Effector memory CD8-positive, alpha-beta T cell (primary cell): ENCODE measurements at places on chromosomes 5 and 9.

DNA sequence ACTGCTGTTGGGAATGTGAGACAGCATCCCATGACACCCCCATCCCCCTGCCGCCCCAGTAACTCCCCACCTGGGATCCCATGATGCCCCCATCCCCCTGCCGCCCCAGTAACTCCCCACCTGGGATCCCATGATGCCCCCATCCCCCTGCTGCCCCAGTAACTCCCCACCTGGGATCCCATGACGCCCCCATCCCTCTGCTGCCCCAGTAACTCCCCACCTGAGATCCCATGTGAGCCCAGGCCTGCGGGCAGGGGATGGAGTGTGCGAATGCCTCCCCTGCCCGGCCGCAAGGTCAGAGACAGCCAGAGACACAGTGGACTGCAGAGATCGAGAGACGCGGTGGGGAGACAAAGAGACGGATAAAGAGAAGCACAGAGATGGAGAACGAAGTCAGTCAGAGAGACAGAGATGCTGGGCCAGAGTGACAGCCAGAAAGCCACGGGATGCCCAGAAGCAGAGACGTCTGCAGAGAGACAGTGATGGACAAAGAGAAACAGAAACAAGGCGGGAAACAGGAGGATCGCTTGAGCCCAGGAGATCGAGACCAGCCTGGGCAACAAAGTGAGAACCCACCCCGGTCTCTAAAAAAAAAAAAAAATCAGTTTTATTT is 992 bp downstream of the SH2D3C start:
- DNase-seq, result no peak

GRCh38 chr5:179812135-179812825 is 5.6 kb upstream of the MGAT4B start:
- DNase-seq, result no peak

DNA sequence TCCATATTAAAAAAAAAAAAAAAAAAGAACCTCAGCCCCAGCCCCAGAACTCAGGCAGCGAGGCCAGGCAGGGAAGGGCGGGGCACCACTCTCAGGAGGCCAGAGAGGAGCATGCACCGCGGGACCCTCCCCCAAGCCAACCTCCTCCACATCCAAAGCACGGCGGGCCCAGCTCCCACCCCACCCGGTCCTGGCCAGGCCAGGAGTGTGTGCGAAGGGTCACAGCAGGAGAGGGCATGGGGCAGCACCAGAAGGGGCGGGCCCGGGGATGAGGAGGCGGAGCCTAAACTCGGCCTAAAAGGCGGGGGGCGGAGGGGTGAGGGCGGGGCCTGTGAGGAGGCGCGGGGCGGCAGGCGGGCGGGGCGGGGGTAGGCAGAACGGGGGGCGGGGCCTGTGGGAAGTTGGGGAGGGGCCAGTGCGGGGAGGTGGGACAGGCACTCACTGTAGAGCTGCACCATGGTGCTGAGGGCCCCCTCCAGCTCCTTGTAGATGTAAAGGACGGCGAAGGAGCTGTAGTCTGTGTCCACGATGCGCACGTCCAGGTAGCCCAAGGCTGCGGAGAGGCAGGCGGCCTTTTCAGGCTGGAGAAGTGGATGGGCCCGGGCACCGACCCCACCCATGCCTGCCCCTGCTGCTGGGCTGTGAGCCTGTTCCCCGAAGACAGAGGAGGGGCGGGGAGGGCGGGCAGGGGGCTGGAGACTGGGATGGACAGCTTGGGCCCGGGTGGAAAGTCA is 1.2 kb downstream of the LCN15 start:
- DNase-seq, result no peak

- DNase-seq, result no peak
Observed at GRCh38 chr9:113660196-113660595, 196.7 kb downstream of the RGS3 start.

GRCh38 chr5:150085950-150086715 is at the start of gene CSF1R:
Gene CSF1R, minus strand, starts transcription at chr5:150086554. Its CDS starts 127 bp downstream, at chr5:150086427.
- DNase-seq, result no peak

- DNase-seq, result no peak
Observed at GRCh38 chr9:82208741-82209450, 220.3 kb downstream of the SPATA31D1 start.

DNA sequence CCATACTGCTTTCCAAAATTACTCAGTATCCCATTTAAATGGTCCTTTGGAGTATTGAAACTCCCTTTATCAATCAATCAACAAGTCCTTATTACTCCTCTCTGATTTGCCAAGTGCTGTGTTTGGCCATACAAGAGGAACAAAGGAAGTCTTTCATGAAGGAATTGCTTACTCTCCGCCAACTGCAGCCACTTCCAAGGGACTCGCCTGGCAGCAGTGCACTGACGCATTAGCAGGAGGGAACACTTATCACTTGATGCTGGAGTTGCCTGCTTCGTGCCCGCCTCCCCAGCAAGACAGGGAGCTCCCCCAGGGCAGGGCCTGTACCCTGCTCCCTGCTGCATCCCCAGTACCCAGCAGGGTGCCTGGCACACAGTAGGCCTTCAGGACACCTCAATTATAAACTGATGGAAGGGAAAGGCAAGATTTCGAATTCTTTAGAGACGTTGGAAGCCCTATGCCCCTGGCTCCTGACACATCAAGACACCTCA is 97.9 kb downstream of the CRB2 start:
- no peak for DNase-seq

DNA sequence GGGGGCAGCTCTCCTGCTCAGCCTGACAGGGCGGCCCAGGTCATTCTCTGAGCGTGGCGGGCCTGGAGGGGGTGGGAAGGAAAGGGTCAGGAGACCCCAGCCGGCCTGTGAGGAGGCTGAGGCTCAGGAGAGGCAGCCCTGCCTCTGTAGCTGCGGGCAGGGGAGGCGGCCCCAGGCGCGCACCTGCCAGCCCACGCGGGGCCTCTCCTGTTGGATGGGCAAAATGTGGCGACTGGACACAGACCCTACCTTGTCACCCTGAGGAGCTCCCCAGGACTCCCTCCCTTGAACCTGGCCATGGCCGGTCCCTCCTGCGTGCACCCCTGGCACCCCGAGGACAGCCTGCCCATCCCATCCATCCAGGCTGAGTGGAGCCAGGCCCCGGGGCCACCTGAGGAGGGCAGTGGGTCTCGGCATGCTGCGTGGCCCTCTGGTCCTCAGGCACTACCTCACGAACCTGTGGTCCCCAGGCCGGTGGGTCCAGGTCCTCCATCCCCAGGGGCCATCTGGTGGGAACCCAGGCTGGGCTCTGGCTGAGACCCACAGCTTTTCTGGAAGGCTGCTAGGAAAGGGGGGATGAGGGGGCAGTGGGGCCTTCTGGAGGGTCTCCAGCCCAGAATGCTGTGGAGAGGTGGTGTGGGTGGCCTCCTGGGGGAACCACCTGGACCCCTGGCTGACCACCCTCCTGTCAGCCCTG is 15.1 kb upstream of the NRARP start:
- DNase-seq, result no peak

- DNase-seq, result no peak
Observed at GRCh38 chr9:137317718-137318511, 15.8 kb upstream of the NRARP start.

- no peak for DNase-seq
Observed at GRCh38 chr9:1871626-1872419, 143.3 kb upstream of the SMARCA2 start.

DNA sequence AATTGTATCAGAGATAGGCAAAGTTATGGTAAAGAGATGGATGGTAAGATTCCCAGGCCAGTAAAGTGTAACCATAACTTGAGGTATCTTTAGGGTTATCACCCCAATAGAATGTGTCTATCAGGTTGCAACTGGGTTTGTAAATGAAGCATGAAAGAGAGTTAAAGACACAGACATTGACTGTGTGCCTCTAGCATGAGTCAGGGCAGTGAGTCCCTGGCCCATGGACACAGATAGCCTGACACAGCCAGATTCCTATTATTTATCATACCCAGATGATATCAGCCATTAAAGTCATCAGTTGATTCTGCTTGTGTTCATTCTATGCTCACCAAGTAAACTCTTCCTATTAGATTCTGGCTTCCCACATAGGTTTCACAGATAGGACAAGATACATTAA is 33.5 kb upstream of the SNAPC3 start:
- no peak for DNase-seq

- peak; percentile 49 for DNase-seq
Observed at GRCh38 chr9:33161011-33161588, 6.0 kb downstream of the B4GALT1 start.

- no peak for DNase-seq
Observed at GRCh38 chr9:99294850-99295461, 72.9 kb downstream of the SEC61B start.

DNA sequence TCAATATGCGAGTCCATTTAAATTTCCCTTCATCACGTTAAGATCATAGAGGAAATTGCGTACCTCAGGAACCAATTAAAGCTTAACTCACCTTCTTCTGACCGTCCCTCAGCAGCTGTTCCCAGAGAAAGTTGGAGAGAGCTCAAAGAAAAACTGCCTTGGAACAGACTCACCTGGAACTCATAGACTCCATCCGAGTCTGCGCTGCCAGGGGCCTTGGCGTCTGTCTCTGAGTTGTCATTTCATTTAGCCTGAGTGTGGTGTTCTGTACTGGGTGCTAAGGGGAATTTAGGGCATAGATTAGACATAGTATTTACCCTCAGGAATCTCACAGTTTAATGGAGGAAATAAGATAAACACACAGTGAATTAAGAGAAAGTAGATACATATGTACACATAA is 892.7 kb downstream of the TLE1 start:
- no peak for DNase-seq

- DNase-seq, result no peak
Observed at GRCh38 chr9:95808011-95808410, 67.5 kb upstream of the ERCC6L2 start.

DNA sequence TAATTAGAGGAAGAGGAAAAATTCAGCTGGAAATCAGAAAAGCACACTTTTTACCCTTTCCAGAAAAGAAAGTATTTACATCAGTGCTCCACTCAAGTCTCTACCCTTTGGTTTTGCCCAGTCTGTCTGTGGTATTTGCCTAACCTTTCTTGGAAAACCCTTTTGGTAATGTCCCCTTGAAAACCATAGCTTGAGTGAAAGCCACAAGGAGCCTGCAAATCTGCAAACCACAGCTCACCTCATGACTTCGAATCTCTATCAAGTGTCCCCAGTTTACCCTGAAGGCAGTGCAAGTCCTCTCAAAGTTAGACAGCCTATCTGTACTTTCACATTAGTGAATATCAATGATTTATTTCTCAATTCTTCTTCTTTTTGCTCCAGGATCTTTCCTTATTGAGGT is 162.1 kb upstream of the TSLP start:
- DNase-seq, result no peak

DNA sequence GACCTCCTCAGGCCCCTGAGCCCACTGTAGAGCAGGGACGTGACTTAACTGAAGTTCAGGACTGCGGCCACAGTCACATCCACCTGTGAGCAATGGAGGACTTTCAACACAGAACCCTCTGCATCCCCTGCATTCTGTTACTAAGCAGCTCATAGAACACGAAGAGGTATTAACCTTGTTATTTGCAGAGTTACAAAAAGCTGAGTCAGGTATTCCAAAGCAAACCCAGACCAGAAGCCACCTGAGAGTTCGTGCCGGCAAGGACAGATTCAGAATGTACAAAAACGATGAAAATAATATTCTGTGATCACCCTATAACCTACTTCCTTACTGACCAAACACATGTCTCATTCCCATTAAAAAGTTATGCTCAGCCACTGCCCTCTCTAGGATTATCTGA is 33.0 kb upstream of the PRSS3 start:
- DNase-seq, result no peak

DNA sequence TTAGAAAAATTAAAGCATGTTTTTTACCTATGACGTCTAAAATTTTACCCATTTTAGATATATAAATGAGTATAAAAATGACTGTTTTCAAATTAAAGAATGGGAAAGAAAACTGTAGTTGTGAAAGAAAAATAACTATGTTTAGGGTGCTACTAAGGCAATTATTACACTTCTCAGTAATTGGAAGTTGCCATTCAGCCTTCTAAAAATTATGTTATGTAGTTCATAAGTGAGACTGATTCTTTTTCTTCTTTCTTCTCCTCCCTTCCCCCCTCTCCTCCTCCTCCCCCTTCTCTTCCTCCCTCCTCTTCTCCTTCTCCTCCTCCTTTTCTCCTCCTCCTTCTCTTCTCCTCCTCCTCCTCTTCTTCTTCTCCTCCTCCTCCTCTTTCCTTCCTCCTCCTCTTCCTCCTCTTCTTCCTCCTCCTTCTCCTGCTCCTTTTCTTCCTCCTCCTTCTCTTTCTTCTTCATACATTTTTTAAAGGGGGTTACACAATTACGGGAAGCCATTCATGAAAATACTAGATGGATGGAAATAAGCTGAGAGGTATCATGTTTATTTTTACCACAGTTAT is 223.6 kb downstream of the CETN3 start:
- DNase-seq, result no peak

DNA sequence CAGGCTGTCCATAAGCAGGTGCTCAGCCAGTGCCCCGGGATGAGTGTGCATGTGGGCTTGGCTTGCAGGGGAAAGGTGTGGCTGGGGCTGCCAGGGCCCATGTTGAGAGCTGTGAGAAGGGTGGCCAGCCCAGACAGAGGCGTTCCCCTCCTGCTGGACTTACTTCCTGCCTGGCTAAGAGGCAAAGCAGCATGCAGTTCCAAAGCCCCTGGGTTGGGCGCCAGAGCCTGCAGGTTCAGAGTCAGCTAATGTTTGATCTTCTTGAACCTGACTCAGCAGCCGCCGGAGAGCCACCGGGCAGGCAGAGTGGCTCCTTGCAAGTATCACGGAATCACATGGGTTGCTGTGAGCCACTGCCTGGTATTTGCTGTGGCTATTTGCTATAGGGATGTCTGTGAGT is 168.4 kb upstream of the MAP1B start:
- no peak for DNase-seq

GRCh38 chr9:72800328-72800994 is 152.4 kb downstream of the ALDH1A1 start:
- DNase-seq, result no peak
